Activated T-cell treated with anti-CD3 and anti-CD28 coated beads for 48 hours (primary cell): ENCODE measurements at places on chromosomes 11 and 22.

DNA sequence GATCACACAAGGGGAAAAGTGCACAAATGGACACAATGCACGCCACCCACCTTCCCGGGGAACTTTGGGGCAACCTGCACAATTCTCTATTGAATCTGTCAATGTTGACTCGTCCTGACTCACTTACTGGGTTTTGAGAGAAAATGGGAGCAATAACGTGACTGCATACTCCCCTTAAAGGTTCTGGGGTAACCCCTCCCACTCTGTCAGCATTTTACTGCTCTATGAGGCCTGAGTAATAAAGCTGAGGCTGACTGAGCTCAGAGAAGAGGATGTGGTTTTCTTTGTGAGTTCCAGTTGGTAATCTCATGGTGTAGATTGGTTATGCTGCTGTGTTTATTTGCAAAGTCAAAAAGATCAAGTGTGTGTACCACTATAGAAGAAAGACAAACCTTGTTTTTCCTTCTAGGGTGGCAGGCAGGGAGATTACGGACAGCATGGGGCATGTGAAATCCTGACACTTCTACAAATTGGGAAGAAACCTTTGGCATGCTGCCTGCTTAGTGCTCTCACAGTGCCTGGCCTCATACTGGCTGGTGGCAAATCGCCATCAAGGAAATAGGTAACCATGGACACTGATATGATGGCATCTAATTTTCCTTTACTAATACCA, 16.1 kb upstream of the APOA1 start:
- DNase-seq = peak; percentile 38

DNA sequence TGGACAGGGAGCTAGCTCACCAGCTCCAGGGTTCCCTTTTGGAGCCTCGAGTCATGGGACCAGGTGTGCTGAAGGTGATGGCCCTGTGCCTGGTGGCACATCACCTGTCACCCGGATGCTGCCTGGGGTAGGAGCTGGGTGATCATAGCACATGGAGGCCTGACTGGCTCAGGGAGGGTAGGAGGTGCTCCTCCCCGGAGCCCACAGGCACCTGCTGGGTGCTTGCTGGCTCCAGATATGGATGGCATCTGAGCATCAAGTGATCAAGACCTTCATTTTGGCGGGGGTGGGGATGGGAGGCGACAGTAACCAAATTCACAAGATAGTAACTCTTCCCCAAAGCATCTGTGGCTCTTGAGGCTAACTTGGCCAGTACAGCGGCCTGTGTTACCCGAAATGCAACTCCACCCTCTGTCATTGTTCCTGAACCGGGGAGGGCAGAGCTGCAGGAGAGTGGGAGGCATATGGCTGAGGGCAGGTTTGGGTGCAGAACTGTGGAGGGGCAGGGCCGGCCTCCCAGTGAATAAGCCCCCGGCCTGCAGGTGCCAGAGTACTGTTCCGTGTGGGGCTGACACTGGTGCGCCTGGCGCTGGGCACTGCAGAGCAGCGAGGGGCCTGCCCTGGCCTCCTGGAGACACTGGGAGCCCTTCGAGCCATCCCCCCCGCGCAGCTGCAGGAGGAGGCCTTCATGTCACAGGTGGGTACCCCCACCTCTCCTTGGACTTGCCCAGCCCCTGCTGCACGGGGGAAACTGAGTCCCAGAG, 4.7 kb downstream of the TBC1D10C start:
- no peak for DNase-seq

GRCh38 chr11:12434325-12434654, 56.9 kb downstream of the PARVA start:
- DNase-seq = no peak

DNA sequence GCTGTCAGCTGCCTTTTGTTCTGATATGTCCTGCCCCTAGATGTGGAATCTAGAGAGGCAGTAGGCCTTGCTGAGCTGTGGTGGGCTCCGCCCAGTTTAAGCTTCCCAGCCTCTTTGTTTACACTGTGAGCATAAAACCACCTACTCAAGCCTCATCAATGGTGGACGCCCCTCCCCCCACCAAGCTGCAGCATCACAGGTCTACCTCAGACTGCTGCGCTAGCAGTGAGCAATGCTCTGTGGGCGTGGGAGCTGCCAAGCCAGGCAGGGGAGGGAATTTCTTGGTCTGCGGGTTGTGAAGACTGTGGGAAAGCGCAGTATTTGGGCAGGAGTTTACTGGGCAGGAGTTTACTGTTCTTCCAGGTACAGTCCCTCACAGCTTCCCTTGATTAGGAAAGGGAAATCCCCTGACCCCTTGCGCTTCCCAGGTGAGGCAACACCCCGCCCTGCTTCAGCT, 98.5 kb downstream of the SMCO4 start:
- DNase-seq = peak; percentile 2

DNA sequence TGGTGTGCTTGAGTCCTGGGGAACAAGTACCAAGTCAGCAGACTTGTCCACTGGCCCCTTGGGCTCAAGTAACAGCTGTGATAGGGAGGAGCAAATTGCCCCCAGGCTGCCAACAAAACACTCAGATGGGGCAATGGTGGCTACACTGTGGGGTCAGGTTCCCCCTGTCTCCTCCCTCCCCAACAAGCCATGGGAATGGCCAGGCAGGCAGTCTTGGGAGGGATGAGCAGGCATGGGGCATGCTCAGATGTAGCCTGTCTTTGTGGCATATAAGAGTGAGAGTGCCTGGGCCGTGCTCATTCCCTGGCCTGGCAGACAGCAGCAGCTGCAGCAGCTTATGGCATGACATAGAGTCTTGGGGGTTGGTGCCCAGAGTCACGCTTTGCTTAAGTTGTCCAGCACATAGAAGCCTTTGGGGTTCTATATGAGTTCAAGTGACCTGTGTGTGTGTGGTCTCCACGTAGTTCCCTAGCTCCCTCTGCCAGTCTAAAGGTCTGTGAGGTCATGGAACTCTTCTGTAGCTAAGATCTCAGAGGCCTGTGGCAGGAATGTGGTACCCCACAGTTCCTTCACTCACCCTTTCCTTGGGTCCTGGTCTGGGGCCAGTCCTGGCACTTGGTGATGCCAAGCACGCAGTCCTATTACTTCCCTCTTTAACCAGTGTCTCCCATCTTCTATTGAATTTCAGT, 44.7 kb downstream of the BIRC2 start:
- DNase-seq = no peak

DNA sequence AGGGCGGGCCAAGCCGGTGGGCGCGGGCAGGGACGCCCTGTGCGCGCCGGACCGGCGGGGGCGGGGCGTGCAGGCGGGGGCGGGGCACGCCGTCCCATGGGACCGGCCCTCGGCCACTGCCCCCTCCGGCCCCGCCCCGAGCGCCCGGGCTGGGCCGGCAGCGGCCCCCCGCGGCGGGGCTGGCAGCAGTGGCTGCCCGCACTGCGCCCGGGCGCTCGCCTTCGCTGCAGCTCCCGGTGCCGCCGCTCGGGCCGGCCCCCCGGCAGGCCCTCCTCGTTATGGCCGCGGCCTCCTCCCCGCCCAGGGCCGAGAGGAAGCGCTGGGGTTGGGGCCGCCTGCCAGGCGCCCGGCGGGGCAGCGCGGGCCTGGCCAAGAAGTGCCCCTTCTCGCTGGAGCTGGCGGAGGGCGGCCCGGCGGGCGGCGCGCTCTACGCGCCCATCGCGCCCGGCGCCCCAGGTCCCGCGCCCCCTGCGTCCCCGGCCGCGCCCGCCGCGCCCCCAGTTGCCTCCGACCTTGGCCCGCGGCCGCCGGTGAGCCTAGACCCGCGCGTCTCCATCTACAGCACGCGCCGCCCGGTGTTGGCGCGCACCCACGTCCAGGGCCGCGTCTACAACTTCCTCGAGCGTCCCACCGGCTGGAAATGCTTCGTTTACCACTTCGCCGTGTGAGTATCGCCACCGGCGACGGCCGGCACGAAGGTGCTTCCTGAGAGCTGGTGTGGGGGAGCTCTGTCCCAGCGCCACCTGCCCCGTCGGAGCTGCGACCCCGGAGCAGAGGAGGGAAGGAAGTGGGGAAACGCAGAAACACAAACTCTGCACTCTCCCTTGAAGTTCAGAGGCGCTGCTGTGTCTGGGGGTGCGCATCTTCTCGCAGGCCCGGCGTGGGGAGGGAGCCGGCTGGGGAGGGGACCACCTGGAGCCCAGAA, at the start of gene KCNQ1:
KCNQ1 (plus strand) TSS at position 188 of the 925 bp plus-strand sequence; CDS start at position 279, 91 bp downstream.
- peak; percentile 69 for DNase-seq

- DNase-seq = no peak
Observed at GRCh38 chr11:127815331-127815730, 772.0 kb downstream of the ETS1 start.

GRCh38 chr11:112541140-112542046, 280.7 kb upstream of the PLET1 start:
- no peak for DNase-seq

DNA sequence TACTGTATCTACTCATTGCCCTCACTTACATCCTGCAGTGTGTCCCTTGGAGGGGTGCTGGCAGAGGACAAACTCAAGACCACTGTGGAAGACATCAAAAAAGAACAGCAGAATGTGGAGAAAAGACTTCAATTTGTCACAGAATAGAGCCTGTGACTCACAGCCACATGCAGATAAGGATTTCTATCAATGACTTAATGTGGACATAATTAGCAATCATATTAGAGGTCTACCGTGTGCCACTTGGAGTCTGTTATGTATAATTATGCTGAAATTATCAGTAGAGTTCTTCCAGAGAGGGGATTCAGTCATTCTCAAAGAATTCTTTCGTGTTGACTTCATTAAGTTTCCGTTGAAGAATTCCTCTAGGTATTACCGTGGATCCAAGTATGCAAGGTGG, 473.5 kb downstream of the MIAT start:
- no peak for DNase-seq

GRCh38 chr11:132278801-132279574, 908.6 kb downstream of the NTM start:
- DNase-seq = no peak

GRCh38 chr22:30920407-30920806, 48.2 kb downstream of the MORC2 start:
- DNase-seq = peak; percentile 79

DNA sequence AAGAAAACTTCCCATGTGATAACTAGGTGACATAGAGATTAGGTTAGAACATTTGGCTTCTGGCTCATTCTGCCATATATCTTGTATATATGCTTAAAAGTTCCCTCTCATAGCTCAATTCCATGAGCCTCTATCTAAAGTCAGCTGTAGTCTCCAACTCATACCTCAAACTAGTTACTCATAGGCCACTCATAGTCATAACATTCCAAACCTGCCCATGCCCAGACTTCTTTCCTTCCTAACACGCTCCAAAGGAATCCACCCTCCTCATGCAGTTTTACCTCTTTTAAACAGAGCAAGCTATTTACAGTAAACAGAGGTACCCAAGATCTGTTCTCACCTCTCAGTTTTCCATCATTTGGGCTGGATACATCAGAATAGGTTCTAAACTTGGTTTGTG, 39.4 kb downstream of the GLYATL2 start:
- no peak for DNase-seq

DNA sequence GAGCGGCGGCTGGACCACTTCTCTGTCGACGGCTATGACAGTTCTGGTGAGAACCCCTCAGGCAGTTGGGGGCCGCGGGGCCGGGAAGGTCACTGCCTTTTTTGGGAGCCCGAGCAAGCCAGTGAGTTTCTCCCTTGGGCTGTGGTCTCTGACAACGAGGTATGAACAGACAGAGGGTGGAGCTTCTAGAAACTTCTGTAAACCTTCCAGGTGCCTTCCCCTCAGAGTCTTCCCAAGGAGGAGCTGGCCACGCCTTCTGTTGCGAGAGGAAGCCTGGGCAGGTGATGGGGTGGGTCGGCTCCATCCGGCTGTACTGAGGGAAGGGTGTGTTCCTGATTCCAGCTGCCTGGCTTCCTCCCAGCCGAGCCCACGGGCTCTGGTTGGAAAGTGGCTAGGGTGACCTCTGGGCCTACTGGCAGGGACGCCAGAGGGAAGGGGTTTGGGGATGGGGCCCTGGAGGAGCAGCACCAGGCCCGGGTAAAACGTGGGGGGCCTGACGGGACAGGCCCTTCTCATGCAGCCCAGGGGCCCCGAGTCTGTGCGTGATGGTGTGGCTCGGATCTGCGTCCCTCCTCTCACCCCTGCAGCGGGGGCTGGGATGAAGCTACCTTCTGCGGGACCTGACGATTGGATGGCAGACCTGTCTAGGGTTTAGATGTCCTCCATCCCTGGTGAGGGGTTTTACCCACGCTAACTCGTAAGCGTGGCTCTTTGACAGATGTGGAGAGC, 110.8 kb downstream of the KCNQ1OT1 start:
- no peak for DNase-seq

GRCh38 chr11:123616505-123617198, 37.8 kb downstream of the SCN3B start:
- DNase-seq = no peak

- DNase-seq = peak; percentile 72
Observed at GRCh38 chr22:19891317-19892256, 36.9 kb upstream of the GNB1L start.

DNA sequence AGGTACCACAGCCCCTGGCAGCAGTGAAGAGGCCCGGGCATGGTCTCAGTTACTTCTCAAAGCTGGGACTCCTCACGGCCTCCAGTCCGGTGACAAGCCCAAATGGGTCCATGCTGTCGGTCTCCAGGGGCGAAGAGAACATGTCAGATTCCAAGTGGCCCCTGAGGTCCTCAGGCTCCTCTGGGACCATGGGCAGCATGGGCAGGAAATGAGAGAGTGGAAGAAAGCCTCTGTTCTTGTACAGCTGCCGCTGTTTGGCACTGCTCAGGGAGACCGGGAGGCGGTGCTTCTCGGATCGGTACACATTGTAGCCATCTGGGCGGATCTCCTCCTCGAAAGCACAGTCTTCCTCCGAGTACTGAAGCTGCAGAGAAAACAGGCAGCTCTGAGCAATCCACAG, 4.6 kb downstream of the FGF19 start:
- DNase-seq = no peak

GRCh38 chr11:114026355-114026754, 33.2 kb upstream of the ZBTB16 start:
- DNase-seq = no peak

GRCh38 chr11:12125609-12126149, 15.3 kb downstream of the MICAL2 start:
- no peak for DNase-seq

GRCh38 chr22:36399472-36399778, 11.7 kb upstream of the MYH9 start:
- DNase-seq = no peak

DNA sequence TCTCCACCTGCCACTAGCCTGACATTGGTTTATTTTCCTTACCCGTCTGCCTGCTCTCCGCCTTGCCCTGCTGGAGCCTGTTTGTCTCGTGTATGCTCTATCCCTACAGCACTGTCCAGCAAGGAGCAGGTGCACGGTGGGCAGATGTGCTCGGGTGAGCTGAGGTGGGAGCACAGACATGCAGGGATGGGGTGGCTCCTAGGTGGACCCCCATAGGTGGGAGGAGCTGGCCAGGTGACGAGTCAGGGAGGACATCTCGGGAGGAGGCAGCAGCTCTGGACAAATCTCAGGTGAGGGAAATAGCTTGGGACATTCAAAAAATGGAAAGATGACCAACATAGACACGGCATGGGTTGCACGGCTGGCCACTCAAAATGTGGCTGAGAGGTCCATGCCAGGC, 89.2 kb upstream of the SHANK2 start:
- DNase-seq = no peak
